Right ventricle myocardium inferior (tissue), 1 donor: ENCODE measurements at places on chromosomes 2 and 18.
A peak's percentile ranks its signal among the peaks of the same experiment; 100 is the strongest.

GRCh38 chr2:132991471-132992045, 321.6 kb upstream of the LYPD1 start:
- DNase-seq: no peak

DNA sequence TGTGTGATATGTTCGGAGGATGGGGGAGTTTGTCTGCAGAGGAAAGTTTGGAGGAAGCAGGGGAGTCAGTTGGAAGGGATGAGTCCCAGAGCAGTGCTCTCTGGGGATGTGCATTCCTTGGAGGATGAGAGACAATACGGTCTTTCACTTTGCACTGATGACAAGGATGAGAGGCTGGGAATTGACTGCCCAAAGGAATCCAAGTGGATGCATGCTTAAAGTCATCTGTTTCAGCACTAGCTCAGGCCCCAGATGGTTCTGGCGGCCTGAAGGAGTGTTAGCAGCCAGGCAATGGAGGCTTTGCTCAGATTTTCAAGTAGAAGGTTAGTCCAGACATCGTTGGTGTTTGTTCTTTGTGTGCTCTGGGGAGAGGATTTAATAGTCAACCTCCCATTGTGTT, 100.2 kb downstream of the CRIM1 start:
- peak; percentile 35 for DNase-seq

DNA sequence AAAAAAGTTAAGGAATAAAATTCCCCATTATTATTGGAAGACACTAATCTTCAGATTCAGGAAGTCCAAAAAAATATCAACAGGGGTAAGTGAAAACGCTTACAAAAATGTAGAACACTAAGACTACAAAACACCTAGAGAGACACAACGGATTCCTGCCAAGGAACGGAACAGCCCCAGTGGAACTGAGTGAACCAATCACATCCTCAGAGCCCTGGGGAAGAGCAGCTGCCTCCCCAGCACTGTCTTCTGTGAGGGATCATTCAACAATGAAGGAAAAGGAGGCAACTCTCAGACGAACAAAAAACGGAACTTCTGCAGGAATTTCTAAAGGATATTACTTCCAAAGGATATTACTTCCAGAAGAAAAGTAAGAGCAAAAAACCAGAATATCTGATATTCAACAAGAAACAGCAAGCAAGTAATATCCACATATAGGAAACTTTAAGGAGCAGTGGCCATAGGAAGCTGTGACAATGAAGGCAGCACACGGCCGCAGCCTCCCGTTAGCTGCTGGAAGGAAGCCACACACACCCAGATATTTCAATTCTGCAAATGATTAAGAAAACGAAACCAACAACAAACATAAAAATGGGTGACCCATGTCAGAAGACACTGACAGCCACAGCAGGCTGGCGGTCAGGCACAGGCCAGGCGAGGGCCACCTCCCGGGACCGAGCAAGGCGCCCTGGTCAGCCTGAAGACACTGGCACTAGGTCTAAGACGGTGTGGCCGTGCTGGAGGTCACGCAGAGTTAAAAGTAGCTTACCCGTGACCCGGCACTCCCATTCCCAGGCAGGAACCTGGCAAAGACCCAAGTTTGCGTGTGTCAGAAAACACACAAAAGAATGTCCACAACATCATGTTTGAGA, 81.8 kb downstream of the HDAC4 start:
- no peak for DNase-seq

DNA sequence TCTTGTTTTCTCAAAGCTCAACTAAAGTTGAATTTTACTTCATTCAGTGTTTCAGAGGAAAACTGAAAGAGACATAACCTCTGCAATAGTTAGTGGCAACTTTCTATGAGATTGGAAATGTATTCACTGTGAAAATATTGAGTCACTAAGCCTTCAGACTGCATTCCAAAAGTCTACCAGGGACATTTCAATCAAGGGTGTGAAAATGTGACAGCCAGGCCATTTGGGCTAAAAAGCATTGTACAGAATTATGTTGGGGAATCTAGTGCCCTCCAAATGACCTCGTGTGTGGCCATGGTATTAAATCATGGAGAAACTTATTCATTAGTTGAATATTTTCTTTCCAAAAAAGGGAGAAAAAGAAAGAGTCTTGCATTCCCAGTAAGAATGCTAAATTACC, 251.9 kb downstream of the GRB14 start:
- DNase-seq: no peak

DNA sequence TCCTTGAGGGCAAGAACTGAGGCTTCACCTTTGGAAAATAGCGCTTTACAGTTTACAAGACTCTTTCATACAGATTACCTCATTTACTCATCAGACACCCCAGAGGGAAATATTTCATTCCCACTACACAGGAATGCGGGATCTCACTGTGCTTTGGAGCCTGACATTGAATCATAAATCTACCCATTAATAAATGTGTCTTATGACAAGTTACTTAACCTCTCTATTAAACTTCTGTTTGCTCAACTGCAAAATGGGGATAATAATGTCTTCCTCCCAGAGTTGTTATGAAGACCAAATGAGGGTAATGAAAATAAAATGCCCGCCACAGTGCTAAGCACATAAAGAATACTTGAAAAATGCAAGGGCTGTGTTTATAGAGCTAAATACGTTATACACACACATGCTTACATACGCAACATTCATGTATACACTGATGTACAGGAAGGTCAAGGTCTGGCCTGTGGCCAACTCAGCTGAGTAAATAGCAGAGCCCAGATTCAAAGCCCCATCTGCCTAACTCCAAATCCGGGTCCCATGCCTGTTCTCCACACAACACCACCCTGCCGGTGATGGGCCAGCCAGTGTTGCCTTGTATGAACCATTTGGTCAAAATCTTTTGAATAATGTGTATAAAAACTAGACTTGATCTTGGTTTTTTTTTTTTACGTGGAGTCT, 77.8 kb upstream of the STPG4 start:
- DNase-seq: no peak

- DNase-seq: no peak
Observed at GRCh38 chr2:207819839-207820784, 50.4 kb upstream of the FZD5 start.

DNA sequence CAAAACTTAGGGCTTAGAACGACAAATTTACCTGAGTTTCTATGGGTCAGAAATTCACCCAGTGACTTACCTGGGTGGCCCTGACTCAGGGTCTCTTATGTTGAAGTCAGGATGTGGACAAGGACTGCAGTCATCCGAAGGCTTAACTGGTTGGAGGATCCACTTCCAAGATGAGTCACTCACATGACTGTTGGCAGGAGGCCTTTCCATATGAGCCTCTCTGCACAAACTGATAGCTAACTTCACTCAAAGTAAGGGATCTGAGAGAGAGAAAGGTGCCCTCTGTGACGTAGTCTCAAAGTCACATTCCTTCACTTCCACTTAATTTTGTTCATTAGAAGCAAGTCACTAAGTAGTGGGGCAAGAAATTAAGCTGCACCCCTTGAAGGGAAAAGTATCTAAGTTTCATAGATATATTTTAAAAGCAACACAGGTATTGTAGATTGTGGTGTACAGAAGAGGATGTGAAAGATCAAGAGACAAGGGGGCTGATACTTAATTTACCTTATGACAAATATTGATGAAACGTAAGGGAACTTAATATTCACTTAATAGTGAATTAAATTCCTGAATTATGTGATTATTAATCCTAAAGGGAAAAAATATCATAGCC, 48.4 kb downstream of the TANK start:
- no peak for DNase-seq
